A172 (cell line): ENCODE measurements at places on chromosomes 16 and 17. TPM values are rescaled to one million over a fixed set of nuclear protein-coding genes. Genes with fewer than 3 reads are reported as not detected.

Gene KRT20
- total RNA-seq = not detected in 2 replicates

Gene ITGAX
- 1.5 and 4.1 TPM in 2 replicates for total RNA-seq

Gene MMD
- total RNA-seq = 7.6 and 14.0 TPM in 2 replicates

Gene CLEC16A
- total RNA-seq = 13.3 and 17.3 TPM in 2 replicates

Gene TBC1D3G
- total RNA-seq = 0.50 TPM in 1 of 2 replicates, not detected in the other

Gene HSBP1
- total RNA-seq = 36.6 and 40.9 TPM in 2 replicates

Gene C1QTNF8
- 2.9 TPM in 1 of 2 replicates, not detected in the other for total RNA-seq

Gene KRTAP3-2
- total RNA-seq = not detected in 2 replicates

Gene ABCA8
- total RNA-seq = not detected in 2 replicates

DNA sequence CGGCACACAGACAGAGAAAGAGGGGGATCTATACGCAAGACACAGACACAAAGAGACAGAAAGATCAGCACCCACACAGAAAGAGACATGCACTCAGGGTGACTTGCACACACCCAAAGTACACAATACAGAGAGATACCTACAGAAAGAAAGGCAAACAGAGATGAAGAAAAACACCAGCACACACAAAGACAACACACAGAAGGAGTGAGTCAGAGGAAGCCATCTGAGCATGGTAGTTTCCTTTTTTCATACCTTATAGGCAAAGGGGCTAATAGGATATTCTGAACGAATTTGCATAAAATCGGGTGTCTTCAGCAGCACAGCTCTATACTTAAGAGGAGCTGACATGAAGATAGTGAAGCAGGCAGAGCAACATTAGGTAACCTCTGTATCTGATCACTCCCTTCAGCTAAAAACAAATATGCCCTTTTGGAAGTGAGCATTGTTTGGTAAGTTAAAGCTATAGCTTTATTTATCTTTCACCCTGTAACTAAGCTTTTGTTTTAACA lies 198.6 kb downstream of the AATF start:
- DNase-seq = peak; percentile 8

GRCh38 chr17:31842195-31843069 lies 16.6 kb downstream of the COPRS start:
- peak; percentile 73 for DNase-seq

- DNase-seq = no peak
Measured at GRCh38 chr16:31072540-31073141, 1.4 kb downstream of the ZNF668 start.

DNA sequence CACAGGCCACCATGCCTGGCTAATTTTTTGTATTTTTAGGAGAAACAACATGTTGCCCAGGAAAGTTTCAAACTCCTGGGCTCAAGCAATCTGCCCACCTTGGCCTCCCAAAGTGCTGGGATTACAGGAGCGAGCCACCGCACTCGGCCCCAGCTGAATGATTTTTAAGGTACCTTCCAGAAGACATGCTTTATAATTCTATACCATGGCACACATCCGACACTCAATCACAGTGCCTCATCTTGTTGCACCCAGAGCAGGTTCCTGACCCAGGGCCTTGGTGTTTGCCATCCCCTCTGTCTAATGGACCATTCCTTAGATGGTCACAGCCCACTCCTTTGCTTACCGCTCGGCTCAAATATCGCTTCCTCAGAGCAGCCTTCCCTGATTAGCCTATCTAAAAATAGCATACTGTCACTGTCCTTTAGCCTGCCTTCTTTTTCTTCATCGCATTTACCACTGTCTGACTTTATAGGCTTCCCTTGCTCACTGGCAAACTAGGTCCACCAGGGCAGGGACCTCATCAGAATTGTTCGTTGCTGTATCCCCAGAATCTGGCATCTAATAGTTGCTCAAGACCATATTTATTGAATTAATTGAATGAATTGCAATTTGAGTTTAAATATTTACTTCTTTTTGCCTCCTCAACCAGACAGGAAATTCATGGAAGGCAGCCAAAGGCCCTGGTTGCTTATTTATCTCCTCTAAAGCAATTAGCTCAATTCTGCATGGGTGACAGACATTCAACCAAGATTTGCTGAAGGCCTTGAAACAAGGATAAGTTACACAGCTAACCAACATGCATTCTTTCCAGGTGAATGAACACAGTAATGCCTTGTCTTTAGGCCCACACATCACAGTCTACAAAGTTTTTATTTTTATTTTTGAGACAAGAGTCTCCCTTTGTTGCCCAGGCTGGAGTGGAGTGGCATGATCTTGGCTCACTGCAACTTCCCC lies 6.3 kb upstream of the TENT4B start:
- no peak for DNase-seq

DNA sequence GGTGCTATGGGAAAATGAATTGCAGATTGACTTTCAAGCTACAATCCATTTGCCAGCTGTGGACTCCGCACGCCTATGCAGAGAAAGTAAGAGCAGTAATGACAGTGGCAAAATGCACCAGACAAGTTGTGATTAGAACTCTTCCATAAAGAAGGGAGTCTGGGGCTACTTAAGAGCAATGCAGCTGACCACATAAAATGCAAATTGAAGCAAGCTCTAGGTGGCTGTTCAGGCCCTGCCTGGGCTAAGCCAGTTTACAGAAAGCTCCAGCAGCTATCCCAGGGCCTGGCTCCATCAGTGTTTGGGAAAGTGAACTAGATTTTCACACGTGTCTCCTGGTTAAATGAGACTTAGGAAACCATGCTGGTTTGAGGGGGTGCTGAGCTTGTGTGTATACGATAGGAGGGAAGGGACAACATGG lies 2.2 kb upstream of the MAP2K6 start:
- DNase-seq = no peak

- DNase-seq = no peak
Measured at GRCh38 chr17:76263896-76264295, 1.3 kb upstream of the UBALD2 start.

DNA sequence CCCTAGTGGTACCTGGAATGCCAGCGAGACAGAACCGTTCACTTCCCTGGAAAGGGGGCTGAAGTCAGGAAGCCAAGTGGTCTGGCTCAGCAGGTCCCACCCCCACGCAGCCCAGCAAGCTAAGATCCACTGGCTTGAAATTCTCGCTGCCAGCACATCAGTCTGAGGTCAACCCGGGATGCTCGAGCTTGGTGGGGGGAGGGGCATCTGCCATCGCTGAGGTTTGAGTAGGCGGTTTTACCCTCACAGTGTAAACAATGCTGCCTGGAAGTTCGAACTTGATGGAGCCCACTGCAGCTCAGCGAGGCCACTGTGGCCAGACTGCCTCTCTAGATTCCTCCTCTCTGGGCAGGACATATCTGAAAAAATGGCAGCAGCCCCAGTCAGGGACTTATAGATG lies 464.7 kb upstream of the TOM1L1 start:
- DNase-seq = no peak

DNA sequence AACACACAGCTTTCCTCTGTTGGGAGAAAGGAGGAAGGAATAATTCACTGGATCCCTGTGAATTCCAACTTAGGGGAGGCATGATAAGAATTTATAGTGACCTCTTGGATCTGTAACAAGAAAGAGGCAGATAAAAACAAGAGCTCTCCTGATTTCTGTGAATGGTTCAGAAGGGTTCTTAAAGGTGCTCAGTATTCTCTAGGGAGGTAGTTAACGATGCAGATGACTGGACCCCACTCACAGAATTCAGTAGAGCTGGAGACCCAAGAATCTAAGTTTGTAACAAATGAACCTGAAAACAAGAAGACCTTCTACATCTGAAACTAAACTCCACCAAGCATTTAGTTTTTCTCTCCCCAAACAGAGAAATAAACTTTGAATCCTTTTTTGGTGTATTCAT lies 8.6 kb downstream of the ZNRF1 start:
- DNase-seq = no peak

- peak; percentile 91 for DNase-seq
Measured at GRCh38 chr17:66459811-66460270, 157.4 kb downstream of the PRKCA start.

- peak; percentile 97 for DNase-seq
Measured at GRCh38 chr16:27762441-27762840, 212.5 kb downstream of the KATNIP start.

DNA sequence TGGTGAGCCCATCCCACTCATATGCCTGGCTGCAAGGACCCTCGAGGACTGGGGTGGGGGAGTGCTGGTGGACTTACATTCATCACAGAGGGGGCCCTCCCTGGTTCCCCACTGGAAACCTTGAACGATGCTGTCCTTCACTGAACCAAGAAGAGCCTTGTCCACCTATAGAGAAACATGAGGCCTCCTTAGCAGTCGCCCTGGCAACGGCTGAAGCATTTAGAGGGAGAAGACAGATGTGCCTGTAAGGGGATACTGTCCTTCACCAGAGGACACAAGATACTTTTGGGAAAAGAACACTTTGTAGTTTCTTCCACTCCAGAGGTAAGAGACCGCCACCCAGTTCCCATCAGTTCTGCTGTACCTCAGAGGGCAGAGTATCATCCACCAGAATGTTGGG lies 6.5 kb downstream of the HIGD1B start:
- DNase-seq = no peak

GRCh38 chr17:57782062-57782490 lies 37.0 kb upstream of the CCDC182 start:
- DNase-seq = no peak

- no peak for DNase-seq
Measured at GRCh38 chr16:69108905-69109252, 3.4 kb downstream of the HAS3 start.

GRCh38 chr16:80594756-80595155 lies 54.0 kb downstream of the DYNLRB2 start:
- DNase-seq = no peak
